ENCODE measurements at places on chromosomes 5 and 9.

- DNase-seq, result no peak
Observed at GRCh38 chr9:107620236-107620635, 130.7 kb upstream of the KLF4 start.

- DNase-seq, result no peak
Observed at GRCh38 chr5:149961186-149961685, 678 bp downstream of the SLC26A2 start.

DNA sequence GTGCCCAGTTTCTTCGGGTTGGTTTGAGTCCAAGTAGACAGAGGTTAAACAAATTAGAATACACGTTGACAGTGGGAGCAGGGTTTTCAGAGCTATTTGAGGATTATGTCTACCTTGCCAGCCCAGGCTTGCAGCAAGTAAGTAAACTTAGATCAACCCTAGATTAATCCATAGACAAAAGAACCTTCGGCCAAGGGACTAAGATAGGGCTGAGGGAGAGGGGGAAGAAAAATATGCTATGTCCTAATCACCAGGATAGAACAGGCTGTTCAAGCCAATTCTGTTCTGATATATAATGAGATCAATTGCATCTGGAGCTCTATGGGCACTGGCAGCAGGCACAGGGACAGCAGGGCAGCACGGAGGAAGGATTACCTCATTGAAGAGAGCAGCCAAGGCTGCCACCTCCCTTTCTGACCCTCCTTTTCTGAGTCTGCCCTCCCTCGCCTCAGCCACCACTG is 377.7 kb downstream of the PIK3R1 start:
- no peak for DNase-seq

DNA sequence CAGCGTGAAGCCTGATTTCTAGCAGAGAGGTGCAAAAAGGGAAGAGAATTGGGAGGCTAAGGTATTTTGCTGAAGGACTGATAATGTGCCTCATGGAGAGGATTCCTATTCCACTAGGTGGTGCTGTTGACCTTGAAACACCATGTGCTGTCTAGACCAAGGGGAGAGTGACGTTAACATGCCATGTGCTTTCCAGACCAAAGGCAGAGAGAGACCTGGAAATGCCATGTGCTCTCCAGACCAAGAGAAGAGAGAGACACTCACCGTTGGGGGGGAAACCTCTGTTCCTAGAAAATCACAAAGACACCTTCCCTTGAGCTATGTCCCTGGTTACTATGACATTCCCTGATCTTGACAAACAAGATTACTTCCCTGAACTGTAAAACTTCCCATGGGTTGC is 286.0 kb upstream of the TUSC1 start:
- no peak for DNase-seq

- no peak for DNase-seq
Observed at GRCh38 chr5:17061973-17062470, 125.9 kb upstream of the MYO10 start.

- DNase-seq, result no peak
Observed at GRCh38 chr5:63916786-63917185, 45.5 kb downstream of the HTR1A start.

DNA sequence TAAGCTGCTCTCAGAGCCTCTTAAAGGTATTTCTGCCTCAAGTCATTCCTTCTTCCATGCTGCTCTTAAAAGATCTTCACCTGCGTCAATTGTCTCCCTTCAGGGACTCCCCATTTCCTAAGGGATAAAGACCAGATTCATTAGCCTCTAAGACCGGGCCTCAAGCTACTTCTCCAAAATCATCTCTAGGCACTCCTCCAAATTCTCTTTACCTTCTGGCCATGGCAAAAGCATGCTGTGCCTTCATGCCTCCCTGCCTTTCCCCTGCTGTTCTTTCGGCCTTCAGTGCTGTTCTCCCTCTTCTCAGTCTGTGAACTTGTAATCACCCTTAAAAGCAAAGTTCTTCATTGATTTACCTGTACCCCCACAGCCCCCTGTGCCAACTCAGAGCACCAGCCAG is 4.4 kb downstream of the TMOD1 start:
- DNase-seq, result no peak

DNA sequence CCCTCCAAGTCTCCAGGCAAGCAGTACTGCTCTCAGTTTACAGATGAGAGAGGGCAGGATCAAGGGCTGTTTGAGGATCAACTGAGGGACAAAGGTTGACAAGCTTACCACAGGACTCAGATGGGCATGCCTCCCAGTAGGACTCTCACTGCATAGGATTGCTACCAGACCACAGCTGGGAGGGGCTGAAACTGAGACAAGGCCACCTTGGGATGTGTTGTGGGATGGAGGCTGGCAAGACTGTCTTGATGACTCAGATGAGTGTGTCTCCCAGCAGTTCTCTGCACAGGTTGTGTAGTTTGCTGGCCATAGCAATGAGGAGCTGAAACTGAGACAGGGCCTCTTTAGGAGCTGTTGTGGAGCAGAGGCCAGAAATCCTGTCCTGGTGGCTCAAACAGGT is 222.2 kb upstream of the IRX1 start:
- DNase-seq, result no peak

- DNase-seq, result no peak
Observed at GRCh38 chr5:150429410-150429873, 16.7 kb upstream of the CD74 start.

GRCh38 chr5:900781-901180 is 8.1 kb downstream of the TRIP13 start:
- no peak for DNase-seq

DNA sequence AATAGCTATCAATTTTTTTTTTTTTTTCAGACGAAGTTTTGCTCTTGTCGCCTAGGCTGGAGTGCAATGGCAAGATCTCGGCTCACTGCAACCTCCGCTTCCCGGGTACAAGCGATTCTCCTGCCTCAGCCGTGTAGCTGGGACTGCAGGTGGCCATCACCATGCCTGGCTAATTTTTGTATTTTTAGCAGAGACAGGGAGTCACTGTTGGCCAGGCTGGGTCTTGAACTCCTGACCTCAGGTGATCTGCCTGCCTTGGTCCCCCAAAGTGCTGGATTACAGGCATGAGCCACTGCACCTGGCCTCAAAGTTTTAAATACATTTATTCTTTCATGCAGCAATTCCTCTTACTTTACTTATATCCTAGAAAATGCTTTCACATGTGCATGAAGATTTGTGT is 17.6 kb downstream of the TRIM14 start:
- no peak for DNase-seq

- no peak for DNase-seq
Observed at GRCh38 chr5:135007305-135007704, 26.7 kb downstream of the PITX1 start.

DNA sequence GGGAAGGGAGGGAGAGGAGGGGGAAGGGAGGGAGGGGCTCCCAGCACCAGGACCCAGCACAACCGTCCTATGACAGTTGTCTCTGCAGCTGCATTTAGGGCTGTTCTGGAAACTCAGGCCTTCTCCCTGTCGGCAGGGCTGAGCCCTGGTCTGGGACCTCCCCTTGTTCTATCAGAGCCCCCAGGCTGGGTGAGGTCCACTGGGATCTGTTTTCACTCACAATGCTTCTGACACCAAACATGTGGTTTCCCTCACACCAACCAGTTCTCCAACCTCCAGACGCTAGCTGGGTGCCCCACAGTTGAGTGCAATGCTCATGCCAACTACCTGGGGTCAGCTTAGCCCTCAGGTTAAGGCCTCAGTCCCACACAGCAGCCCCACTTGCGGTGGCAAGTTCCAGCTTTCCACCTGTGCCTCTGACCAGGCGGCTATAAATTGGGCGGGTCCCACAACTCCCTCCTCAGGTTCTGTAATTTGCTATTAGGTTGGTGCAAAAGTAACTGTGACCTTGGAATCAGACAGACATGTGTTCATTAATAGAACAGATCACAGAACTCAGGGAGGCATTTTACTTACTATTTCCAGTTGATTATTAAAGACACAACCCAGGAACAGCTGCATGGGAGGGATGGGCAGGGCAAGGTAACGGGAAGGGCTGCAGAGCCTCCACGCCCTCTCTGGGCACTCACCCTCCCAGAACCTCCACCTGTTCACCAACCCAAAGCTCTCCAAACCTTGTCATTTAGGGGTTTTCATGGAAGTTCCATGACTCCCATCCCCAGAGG is 13.5 kb downstream of the ADAMTS2 start:
- DNase-seq, result no peak

- DNase-seq, result no peak
Observed at GRCh38 chr9:105390871-105391270, 57.0 kb upstream of the FSD1L start.

- no peak for DNase-seq
Observed at GRCh38 chr9:6197330-6197729, 18.3 kb upstream of the IL33 start.
